ENCODE measurements at places on chromosomes 4 and X.

DNA sequence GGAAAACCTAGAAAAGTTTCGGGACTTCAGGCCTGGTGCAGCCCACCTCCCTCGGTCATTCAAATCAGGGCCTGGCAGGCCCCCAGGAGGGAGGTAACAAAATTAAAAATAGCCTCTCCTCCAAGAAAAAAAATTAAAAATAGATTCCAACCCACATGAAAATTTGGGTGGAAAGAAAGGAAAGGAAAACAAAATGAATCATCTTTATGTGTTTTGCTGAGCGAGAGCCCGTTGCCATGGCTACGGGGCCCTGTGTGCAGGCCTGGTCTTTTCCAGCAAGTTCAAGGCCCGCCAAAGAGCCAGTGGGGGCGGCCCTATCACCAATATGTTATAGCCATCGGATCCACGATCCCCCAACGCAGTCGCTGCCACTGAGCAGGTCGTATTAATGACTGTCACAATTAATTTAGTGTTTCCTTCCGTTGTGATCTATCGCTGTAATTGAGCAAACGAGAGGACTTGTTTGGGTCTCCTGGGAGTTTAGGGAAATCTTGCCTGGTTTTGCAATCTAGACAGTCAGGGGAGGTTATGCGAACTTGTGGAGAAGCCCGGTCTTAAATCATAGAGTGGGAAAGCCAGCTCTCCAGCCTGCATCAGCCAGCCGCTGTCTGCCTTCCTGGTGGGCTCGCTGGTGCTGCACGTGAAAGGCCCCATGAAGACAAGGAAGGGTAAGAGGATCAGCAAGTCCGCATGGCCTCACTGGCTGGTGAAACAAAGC is 452.4 kb downstream of the BCOR start:
- DNase-seq: no peak

DNA sequence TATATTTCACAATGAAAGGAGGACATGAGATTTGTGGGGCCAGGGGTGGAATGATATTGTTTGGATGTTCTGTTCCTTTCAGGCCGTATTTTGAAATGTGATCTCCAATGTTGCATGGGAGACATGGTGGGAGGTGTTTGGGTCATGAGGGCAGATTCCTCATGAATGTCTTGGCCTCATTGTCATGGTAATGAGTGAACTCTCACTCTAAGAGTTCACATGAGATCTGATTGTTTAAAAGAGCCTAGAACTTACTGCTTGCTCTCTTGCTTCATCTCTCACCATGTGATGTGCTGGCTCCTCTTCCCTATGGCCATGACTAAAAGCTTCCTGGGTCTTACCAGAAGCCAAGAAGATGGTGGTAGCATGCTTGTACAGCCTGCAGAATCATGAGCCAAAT is 1183.0 kb downstream of the TECRL start:
- no peak for DNase-seq

GRCh38 chr4:100651499-100652175 is 133.8 kb upstream of the EMCN start:
- DNase-seq: no peak

DNA sequence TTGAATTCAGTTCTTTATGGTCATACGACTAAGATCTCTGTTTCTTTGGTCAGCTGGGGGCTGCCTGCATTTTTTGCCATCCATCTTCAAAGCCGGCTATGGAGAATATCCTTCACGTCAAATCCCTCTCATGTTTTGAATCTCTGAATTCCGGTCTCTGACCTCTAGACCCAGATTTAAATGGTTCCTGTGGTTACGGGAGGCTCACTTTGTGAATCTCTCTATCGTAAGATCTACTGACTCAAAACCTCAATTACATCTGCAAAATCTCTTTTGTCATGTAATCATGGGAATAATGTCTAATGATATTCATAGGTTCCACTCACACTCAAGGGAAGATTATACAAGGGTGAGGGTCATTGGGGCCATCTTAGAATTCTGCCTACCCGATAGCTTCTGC is 5.7 kb upstream of the MPC1L start:
- DNase-seq: no peak

DNA sequence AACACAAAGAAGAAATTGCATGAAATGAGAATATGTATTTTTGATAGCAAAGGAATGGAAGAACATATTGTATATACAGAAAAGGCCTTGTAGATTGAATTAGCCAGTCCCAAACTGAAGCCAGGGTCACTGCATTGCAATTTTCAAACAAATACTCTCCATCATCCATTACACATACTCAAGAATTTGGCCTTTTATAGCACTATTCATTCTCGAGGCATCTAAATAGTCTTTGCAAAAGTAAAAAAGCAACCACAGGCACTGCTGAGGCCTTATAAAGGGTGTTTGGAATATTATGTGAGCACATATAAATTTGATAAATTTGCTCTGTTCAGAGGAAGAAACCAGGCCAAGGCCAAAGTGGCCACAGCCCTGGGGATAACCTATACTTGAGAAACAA is 123.0 kb downstream of the ZNF827 start:
- DNase-seq: no peak

- DNase-seq: no peak
These were observed 837 bp downstream of the DCHS2 start for GRCh38 chr4:154490583-154491340.

DNA sequence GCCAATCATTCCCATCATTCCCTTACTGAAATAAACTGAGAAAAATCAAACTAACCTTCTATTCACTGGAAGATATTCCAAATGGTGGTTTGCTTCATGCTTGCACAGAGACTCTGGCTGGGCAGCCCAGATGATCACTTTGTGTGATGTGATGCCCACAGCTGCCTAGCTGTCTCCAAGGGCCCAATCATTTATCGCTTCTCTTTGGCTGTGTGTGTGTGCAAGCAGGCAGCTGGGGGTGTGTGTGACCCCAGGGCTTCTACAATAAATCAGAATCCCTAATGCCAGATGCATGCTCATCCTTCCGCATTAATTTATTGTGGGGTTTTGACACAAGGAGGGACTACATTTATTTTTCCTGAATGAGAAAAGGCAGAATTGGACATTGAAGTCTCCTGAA is 140.1 kb upstream of the NDP start:
- no peak for DNase-seq

DNA sequence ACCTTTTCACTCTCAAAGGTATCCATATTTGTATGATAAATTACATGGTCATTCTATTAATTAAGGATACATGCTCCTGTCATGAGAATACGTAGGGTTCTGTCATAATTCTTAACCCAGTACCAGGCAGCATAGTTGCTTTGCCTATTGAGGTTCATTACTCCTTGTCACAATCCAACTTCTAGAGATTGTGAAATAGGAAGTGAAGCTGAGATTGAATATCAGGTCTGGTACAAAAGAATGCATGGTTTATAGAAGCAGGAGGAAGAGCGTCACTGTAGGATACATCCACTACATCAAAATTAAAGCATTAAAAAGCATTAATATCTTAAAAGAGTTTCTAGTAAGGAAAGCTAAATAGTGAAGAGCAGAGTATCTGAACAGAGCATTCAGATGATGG is 647.0 kb downstream of the IQCM start:
- DNase-seq: no peak

GRCh38 chrX:120462370-120462769 is 6.7 kb downstream of the LAMP2 start:
- DNase-seq: no peak

GRCh38 chrX:14738643-14739042 is 134.2 kb downstream of the FANCB start:
- no peak for DNase-seq

- DNase-seq: no peak
These were observed 195.9 kb downstream of the CPEB2 start for GRCh38 chr4:15198070-15198727.

DNA sequence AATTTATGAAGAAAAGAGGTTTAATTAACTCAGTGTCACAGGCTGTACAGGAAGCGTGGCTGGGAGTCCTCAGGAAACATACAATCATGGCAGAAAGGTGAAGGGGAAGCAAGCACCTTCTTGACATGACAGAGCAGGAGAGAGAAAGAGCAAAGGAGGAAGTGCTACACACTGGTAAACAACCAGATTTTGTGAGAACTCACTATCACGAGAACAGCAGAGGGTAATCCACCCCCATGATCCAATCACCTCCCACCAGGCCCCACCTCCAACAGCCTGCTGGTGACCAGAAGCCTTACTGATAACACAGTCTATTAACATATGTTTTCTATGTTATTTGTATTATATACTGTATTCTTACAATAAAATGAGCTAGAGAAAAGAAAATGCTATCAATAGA is 254.8 kb downstream of the PCDH10 start:
- DNase-seq: no peak

DNA sequence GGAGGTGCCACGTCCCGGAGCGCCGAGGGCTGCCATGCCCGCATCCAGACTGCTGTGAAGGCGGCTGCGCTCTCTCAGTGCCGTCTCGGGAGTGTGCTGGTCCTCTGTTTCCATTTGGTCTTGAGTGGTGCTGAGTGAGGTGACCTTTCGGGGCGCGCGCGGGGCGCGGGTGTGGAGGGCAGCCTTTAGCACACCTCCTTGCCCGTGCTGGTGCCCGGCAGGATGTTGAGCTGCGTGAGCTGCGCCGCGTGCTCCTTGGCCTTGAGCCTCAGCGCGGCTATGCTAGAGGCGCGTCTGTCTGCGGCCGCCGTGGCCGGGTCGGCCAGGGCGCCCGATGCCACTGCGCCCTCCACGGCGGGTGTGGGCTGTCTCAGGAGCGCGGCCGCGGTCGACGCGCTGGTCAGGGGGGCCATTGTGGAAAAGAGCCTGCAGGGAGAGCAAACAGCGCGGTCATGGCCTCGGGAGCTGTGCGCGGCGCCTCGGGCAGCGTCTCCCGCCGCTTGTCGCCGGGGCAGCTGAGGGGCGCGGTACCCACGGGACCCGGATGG is 11.2 kb downstream of the ARX start:
- DNase-seq: no peak

GRCh38 chrX:71198066-71198465 is 25.0 kb upstream of the GJB1 start:
- no peak for DNase-seq

GRCh38 chrX:14936561-14936960 is 63.3 kb downstream of the MOSPD2 start:
- no peak for DNase-seq

DNA sequence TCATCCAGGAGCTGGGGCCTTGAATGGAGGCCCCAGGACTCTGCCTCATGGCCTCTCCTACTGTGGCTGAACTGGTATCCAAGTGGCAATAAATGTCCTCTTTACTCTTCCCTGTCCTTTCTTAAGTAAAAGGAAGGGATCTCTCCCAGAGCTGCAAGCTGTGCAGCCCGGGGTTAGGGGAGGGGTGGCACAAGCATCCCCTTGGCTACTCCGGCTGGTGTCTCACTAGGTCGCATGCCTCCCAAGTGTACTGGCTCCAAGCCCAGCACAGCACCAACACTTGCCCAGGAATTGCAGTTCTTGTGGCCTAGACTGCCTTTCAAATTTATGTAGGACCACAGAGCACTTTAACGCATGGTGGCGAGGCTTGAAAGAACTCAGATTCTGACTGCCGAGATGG is 44.7 kb upstream of the MED14 start:
- no peak for DNase-seq

- no peak for DNase-seq
These were observed 46.9 kb upstream of the SLC39A8 start for GRCh38 chr4:102392033-102392744.

DNA sequence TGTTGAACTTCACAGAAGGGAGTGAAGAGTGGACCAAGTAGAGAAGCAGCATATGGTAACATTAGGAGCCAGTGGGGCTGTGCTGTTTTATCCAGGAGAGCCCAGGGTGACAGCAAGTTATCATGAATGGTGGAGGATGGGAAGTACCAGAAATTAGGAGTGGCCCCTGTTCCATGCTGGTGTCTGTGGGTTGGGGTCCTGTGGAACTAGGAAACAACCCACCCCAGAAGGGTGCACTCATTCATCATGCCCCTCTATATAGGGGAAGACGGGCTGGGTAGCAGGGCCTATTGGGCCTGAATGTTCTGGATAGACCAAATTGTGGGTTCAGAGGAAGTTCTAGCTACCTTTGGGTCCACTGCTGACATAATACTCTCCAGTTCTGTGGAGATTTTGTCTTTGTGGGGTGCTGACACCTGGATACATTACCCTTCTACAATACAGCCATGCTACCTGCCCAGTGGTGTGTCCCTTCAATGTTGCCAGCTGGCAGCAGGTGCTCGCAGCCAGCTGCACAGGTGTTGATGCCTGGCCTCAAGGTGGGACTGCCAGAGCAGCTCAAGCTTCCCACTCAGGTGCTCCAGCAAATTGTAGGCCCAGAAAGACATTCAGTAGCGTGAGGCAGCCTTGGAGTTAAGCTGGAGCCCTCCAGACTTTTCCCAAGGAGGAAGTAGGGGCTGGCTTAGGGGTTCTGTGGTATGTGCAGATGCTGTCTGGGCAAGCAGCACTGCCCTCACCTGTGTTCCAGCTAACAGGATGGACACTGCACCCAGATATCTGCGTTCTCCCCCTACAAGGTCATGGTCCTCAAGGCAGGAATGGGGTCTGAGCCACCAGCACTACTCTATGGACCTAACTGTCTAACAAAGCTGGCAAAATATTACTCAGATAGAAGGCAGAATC is 106.5 kb downstream of the NHSL2 start:
- no peak for DNase-seq

DNA sequence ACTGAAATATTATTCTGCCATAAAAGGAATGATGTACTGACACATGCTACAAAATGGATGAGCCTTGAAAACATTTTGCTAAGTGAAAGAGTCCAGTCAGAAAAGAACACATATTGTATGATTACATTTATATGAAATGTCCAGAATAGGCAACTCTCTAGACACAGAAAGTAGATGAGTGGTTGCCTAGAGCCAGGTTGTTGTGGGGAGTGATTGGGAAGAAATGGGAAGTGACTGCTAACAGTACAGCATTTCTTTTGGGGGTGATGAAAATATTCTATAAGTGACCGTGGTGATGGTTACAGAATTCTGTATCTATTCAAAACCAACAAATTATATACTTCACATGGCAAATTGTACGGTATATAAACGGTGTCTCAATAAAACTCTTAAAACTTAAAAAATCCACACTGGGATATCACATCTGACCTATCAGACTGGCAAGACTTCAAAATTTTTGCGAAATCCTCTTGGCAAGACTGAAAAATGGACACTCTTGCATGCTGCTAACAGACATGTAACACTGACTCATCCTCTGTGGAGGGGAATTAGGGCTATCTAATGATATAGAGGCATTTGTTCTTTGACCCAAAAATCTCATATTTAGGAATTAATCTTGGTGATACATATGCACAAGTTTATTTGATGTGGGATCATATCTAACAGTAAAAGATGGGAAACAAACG is 71.8 kb downstream of the FAM13A start:
- DNase-seq: no peak

GRCh38 chr4:17367201-17367600 is 144.7 kb downstream of the QDPR start:
- no peak for DNase-seq

DNA sequence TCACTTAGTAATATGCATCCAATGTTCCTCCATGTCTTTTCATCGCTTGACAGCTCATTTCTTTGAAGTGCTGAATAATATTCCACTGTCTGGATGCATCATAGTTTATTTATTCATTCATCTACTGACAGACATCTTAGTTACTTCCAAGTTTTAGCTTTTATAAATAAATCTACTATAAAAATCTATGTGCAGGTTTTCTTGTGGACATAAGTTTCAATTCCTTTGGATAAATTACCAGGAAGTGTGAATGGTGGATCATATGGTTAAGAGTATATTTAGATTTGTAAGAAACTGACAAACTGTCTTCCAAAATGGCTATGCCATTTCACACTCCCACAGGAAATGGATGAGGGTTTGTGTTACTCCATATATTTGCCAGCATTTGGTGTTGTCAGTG is 1392.9 kb upstream of the PABPC4L start:
- no peak for DNase-seq
